ENCODE measurements at places on chromosomes 2 and 18. TPM values are rescaled to one million over a fixed set of nuclear protein-coding genes. Genes with fewer than 3 reads are reported as not detected.

- ATAC-seq: peak; percentile 94
Measured at GRCh38 chr2:113240915-113241911, 37.5 kb downstream of the PAX8 start.

DNA sequence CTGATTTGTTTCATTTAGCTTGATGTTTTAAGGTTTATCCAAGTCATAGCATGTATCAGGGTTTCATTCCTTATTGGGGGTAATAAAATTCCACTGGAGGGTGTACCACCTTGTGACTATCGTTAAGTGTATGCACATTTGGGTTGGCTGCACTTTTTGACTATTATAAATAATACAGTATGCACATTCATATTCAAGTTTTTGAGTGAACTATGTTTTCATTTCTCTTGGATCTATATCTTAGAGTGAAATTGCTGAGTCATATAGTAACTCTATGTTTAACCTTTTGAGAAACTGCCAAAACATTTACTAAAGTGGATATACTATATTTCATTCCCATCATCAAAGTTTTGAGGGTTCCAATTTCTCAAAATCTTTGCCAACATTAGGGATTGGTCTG, 952.7 kb downstream of the TDRD15 start:
- no peak for ATAC-seq

- peak; percentile 48 for ATAC-seq
Measured at GRCh38 chr2:12177455-12178288, 431.2 kb downstream of the LPIN1 start.

DNA sequence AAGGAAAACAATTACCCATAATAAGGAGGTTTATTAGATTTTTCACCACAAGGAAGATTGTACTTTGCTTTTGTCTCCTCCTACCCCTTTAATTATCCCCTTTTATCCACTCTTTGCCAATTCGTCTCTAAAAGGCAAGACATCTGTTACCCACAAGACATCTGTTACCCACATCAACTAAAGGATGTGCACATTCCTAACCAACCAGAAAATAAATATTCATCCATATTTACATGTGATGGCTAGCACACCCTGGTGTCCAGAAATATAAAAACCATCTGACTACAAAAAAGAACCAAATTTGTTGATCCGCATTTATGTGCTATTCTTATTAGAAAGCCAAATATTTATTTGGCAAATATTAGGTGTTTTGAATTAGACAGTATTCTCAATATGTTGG, 35.7 kb downstream of the ACVR1C start:
- ATAC-seq: no peak

CD8B2 gene
- total RNA-seq: not detected

DNA sequence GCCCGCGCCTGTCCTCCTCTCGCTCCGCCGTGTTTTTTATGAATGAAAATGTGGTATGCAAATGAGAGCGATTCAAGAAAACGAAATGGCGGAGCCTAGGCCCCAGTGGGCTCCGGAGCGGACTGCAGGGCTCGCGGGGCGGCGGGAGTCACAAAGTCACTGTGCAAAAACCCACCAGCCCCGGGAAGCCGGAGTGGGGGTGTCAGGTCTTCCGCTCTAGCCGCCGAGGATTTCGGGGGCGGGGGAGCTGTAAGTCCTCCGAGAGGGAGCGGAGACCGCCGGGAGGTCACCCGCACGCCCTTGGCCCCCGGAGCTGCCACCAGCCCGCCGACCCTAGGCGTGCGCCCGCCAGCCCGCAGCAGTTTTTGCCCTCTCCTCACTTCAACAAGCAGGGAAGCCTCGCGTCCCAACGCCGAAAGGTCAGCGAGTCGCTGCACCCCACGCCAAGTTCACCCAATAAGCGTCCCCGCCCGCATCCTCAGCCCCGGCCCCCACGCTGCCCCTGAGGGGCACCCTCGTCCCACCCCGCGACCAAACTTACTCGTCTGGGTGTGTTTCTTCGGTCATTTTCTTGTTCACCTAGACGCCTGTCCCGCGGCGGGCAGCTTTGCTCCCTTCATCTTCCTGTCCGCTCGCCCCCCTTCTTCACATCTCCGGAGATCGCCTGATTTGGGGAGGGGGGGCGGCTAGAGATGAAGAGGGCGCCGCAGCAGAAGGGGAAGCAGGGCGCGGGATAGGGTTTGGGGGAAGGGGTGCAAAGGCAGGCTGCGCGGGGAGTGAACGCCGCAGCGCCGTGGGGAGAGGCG, 775 bp downstream of the SPRED2 start:
- ATAC-seq: no peak

DNA sequence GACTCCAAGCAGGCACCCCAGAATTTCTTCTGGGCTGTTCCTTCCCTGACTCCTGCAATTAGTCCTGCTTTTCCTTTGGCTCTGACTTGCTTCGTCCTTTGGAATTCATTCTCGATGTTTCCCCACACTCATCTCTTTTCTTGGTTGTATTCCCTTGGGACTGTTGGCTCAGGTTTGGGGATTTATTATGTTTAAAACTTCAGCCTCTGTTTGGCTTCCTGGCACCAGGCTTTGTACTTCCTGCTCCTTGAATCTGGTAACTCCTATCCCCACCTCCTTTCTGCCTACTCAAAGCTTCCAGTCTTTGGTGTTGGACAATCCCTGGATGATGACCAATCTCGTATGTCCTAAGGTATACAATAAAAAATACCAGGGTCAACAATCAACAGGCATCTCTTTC, 1.8 kb upstream of the KCNE4 start:
- ATAC-seq: no peak

GRCh38 chr18:7452331-7452730, 114.8 kb upstream of the PTPRM start:
- ATAC-seq: peak; percentile 58

- ATAC-seq: peak; percentile 39
Measured at GRCh38 chr2:99729104-99730025, 239.5 kb upstream of the REV1 start.

DNA sequence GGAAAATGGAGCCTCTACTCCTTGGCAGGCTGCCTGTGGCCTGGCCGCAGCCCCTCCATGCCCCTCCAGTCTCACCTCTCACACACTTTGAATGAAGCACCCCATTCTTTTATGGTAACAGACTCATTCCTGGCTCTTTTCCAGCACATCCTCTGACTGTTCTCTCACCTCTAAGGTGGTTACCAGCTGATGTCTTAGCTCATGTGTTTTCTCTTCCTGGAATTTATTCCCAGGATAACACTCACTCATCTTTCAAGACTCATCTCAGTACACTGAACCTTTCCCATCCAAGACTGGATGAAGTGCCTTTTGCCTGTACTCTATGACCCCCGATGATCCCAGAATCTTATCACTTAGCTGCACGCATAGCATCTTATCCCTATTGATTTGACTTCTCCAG, 50.6 kb downstream of the SLC9A4 start:
- ATAC-seq: no peak

HTR2B gene
- 15.6 TPM for total RNA-seq

ANXA4 gene
- 66.8 TPM for total RNA-seq

DNA sequence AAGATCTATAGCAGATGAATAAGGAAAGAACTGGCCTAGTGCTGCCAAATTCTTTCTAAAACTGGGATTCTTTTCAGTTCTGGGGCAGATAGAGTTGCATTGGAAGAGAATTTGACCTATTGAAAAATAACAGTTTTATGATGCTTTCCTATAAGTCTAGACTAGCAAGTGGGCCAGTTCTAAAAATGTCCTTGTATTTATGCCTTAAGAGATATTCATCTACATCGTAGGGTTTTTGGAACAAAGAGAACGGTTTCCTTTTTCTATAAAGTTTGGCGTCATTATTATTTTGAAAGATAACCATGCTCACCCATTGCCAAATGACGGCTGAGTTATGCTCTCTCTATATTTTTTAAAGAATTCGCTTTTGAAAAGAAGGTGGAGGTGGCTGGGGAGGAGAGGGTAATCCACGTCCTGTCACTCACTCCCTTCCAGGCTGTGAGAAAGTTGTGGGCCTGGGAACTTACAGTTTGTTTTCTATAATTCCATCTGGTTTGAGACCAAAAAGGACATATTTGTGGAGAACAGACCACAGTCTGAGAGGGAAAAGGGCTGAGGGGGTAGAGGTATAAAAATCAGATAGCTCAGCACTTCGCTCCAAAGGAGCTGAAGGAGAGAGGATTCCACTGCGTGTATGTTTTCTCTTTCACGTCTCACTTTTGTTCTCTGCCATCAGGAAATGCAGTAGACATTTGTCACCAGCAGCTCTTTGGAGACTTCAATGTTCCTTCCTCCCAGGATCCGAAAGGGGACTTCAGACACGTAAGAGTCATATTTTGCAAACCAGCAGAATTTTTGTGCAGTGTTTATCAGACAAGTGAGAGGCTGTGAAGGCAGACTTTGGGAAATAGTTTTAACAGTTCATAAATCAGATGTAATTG, 281.9 kb upstream of the FN1 start:
- ATAC-seq: no peak

DOK6 gene
- 3.4 TPM for total RNA-seq

GRCh38 chr2:104321116-104321795, 532.7 kb upstream of the POU3F3 start:
- ATAC-seq: no peak

FN1 gene
- total RNA-seq: 1,699 TPM

MGAT4A gene
- total RNA-seq: 27.4 TPM

DNA sequence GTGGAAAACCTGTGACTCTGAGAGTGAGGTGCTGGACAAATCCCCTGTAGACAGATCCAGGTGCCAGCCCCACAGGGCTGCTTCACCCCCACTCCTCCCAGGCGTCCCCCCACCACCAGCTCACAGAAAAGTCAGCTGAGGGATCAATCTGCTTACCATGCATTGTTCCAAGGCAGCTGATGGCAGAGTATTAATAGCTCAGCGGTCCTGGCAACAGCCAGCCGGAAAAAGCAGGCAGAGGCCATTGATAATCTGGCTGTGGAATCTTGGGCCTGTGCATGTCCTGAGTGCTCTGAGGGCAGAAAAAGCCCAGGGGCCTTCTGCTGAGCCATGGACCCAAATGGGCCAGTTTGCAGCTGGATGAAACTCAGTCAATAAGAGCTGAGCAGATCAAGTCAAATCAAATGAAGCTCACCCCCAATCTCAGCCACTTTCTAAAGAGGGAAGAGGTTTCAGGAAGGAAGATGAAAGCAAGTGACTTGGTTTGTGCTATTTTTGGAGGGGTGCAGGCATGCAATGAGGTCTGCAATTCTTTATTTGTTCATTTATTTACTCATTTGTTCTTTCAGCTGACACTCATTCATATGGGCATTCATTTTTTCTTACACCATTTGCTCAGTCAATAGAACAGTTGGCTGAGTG, 63.4 kb downstream of the GYPC start:
- ATAC-seq: no peak

DNA sequence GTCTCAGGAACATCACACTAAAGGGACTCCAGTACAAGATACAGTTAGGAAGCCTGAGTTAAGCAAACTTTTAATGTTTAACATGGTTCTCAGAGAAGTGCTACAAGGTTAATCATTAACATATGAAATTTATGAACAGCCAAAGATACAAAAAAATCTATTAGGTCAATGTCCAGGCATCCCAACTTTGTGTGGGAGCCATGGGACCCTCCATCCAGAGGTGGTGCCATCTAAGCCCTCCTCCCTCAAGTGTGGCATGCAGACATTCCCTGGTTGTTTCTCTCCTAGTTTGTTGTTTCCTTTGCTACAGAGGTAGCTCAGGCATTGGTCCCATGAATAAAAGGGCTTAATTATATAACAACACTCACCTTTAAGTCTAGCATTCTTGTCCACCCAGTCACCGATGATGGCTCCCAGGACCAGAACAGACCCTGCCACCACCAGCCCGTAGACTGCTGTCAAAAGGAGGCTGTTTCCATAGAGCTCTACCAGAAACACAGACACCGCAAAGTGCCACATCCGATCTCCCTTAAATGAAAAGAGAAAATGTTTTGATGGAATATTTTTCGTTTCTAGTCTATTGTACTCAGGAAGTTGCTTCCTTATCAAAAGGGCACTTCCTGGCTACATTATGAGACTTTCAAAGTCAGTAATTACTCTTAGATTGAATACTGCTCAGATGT, 5.7 kb downstream of the SLC40A1 start:
- no peak for ATAC-seq

DNA sequence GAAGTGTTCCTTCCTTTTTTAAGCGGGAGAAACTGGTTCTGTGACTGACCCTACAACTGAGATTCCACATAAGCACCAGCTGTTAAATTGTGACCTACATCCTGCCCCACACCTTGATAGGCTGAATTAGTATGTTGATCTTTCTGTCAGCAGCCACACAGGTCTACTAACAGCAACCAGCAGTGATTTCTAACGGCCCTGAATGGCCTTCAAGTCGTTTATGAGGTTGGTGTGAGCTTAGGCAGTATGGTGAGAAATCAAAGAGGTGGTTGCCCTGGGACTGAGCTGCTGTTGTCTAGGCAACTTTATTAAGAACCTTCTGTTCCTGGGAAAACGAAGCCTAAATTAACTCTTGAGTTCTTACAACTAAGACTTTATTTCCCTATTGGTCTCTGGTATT, 197.2 kb upstream of the FSHR start:
- no peak for ATAC-seq

DNA sequence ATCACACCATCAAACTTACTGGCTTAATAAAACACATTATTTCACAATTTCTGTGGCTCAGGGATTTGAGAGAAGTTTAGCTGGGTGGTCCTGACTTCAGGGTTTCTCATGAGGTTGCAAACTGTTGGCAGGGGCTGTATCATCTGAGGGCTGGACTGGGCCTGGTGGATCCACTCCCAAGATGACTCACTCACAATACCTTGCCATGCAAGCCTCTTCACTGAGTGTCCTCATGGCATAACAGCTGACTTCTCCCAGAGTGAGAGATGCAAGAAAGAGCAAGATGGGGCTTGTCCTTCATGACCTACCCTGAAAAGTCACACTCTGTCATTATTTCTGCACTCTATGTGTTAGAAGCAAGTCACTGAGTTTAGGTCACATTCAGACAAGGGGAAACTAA, 73.8 kb downstream of the AQP4 start:
- ATAC-seq: no peak

- no peak for ATAC-seq
Measured at GRCh38 chr2:187453078-187453641, 5.1 kb upstream of the CALCRL start.

TMEM163 gene
- total RNA-seq: 0.31 TPM

DNA sequence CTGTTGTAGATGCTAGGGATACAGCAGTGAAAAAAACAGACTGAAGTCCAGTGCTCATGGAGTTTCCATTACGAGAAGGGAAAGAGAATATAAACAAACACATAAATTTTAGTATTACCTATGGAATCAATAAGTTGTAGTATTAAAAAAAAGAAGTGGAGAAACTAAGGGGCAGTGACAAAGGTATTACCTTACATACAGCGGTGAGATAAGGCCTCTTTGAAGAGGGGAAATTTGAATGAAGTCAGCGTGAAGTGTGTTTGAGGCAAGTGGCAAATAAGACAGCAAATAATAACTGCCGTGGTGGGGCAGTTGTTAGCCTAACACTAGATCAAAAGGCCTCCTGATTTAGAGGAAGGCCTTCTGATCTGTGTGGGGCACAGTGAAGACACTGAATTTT, 57.9 kb downstream of the TLK1 start:
- no peak for ATAC-seq

RBM44 gene
- total RNA-seq: 1.4 TPM

GRCh38 chr2:229380101-229380625, 109.1 kb upstream of the PID1 start:
- no peak for ATAC-seq

- ATAC-seq: no peak
Measured at GRCh38 chr2:43223521-43224001, 2.8 kb downstream of the ZFP36L2 start.

ZAP70 gene
- 2.0 TPM for total RNA-seq

Measured in gastroesophageal sphincter (tissue), 4 donors.